ENCODE measurements at places on chromosomes 3 and 15.

GRCh38 chr3:137106612-137107240 lies 148.9 kb downstream of the IL20RB start:
- peak; percentile 6 for DNase-seq

- DNase-seq = no peak
Measured at GRCh38 chr3:187019542-187020072, 89.3 kb downstream of the ST6GAL1 start.

GRCh38 chr3:128995737-128996136 lies 1.9 kb upstream of the CFAP92 start:
- no peak for DNase-seq

DNA sequence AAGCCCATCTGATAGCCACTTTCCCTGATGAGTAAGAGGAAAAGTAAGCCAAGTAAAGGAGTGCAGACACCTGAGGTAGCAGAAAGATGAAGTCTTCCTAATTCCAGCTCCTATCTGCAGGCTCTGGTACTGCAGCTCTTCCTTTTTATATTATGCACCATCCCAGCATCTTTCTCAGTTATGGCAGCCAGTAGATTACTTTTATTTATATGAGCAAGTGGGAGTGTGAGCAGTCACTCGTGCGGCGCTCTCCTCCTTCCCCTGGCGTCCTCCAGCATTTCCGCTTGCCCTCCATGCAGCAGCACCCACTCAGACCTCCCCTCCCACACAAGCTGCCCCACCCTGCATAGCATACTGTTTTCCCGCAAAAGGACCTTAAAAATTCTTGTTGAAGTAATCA lies 465.9 kb upstream of the DPPA4 start:
- no peak for DNase-seq

GRCh38 chr3:100517276-100517675 lies 24.9 kb downstream of the TMEM45A start:
- peak; percentile 23 for DNase-seq

DNA sequence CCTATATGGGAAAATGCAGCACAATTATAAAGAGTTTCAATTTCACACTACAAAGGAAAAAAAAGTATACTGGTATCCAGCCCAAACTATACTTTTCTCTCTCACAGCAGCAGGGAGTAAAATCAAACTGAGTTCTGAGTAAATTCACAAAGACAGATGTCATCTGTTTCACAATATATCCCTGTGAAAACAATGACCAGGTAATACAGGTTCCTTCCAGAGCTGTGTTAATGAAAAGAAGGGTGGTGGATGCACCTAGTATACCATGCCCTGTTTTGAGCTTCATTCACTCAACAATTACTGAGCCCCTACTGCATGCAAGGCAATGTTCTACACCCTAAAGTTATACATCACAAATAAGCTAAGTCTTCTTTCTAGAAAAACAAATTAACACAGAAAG lies 108.5 kb downstream of the TJP1 start:
- DNase-seq = no peak

DNA sequence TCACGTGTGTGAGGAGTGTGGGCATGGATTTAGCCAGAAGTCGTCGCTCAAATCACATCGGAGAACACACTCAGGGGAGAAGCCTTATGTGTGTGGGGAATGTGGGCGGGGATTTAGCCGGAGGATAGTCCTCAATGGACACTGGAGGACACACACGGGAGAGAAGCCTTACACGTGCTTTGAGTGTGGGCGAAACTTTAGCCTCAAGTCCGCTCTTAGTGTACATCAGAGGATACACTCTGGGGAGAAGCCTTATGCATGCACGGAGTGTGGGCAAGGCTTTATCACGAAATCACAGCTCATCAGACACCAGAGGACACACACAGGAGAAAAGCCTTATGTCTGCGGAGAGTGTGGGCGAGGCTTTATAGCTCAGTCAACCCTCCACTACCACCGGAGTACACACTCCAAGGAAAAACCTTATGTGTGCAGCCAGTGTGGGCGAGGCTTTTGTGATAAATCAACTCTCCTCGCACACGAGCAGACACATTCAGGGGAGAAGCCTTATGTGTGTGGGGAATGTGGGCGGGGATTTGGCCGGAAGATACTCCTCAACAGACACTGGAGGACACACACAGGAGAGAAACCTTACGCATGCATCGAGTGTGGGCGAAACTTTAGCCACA lies 28.1 kb downstream of the ZNF589 start:
- DNase-seq = no peak

DNA sequence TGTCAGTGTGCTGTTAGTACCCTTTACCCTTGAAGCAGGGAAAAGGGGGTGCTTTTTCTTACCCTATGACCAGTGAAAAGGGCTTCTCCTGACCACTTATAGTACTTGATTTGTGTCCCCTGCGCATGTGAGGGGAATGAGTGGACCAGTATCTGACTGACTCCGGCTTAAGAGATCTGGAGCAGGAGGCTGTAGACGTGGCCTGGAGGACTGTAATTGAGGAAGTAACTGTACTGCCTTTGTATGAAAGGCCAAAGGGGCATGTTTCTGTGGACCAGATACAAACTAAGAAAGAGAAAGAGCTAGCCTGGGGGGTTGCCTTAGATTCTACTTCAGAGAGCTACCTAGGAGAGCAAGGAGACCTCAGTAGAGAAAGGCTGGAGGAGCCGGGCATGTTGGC lies 89.9 kb upstream of the TBL1XR1 start:
- no peak for DNase-seq

DNA sequence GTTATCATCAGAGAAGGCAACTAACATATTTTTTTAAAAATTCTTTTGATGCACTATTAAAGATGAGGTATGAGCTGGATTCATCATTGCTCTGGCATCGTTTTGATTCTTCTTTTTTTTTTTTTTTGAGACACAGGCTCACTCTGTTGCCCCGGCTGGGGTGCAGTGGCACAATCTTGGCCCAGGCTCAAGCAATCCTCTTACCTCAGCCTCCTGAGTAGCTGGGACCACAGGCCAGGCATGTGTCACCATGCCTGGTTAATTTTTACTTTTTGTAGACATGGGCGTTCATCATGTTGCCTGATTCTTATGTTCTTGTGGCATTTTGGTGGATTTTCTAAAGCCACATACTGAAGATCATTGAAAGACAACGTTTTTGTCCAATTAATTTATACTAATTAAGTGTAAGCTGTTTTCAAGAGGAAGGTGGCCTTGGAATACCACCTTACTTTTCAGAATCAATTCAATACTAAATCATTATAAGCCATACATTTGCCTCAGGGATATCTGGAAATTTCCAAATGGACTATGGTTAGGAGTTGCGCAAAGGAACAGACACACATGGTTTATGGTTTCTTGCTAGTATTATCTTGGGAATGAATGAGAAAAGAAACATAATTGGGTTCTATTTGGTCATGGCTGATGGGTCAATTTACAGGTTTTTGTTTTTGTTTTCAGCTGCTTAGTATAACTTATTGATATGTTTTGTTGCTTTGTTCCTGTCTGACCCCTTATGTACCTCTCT lies 22.8 kb downstream of the SLC28A2 start:
- no peak for DNase-seq

DNA sequence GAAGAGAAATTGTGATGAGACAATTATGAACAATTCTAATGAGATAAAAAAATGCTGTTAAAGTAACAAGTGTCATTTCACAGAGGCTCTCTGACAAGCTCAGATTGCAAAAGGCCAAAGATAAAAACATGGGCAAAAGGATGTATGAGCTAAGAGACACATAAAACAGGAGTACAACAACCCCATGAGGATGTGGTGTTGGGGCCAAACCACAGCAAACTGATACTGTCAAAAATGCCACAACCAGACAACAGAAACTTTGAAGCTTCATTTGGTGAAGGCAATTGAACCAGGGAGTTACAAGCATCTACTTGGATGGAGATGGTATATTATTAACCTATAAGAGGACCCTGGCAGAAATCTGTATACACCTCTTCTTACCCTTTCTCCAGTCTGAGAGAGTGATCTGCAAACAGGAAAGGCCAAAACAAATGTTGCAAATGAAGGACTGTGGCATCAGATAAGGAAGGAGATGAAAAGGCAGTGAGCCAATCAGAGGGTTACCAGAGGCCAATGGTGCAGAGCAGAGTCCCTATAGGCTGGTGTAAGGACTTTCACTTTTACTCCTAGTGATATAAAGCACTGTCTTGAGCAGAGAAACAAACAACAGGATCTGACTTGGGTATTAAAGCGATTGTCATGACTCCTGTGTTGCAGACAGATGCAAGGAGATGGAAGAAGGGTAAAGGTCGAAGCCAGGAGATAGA lies 659.0 kb downstream of the NTRK3 start:
- no peak for DNase-seq

- peak; percentile 67 for DNase-seq
Measured at GRCh38 chr15:101188637-101189408, 63.0 kb downstream of the CHSY1 start.

DNA sequence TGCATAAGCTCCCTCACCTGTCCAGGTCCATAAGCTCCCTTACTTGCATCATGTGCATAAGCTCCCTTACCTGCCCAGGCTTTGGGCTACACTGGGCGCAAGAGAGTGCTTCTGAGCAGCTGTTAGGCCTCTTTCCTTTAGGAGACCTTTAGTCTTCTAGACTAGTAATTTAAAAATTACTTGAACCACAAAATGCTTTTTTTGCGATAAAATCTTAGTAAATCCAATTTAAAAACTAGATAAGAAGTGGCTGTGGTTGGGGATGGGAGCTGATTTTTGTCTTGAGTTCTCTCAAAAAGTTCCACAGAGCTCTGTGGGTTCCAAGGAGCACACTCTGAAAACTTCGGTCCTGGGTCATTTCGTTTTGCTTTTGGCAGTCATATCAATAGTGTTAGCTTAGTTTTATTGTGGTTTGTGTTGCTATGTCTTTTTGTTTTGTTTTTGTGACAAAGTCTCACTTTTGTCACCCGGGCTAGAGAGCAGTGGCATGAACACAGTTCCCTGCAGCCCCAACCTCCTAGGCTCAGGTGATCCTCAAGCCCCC lies 6.7 kb downstream of the CEMIP start:
- no peak for DNase-seq

DNA sequence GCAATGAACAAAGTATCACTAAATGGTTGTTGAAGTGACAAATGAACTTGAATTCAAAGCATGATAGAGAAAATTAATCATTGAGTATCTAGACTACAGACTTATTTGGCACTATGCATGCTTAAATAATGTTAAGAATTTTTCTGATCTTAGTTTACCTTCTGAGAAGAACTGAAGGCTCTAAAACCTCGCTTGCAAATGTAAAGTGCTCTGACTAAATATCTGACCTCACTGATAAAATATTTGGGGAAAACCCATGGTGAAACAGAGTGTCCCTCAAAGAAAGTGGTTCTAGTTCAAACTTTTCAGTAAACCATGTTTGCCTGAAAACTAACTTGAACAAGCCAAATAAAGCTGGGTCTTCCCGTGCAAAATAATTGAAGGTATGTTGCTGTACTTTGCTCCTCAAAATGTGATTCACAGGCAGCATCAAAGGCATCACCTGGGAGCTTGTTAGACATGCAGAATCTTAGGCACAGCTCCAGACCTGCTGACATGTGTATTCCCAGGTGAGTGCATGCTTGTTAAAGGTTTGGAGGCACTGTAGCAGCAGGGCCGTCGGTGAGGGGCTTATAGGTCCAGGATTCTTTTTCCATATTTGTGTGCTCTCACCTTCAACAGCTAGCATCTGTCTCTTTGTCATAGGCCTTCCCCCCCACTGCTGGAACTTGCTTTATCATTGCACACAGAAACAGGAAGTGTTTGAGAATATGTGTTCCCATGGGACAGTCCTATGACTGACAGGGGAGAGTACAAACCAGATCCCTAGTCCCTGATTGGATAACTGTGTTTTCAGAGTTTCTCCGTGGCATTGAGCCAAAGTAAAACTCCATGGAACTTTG lies 524.2 kb upstream of the LMCD1 start:
- no peak for DNase-seq

DNA sequence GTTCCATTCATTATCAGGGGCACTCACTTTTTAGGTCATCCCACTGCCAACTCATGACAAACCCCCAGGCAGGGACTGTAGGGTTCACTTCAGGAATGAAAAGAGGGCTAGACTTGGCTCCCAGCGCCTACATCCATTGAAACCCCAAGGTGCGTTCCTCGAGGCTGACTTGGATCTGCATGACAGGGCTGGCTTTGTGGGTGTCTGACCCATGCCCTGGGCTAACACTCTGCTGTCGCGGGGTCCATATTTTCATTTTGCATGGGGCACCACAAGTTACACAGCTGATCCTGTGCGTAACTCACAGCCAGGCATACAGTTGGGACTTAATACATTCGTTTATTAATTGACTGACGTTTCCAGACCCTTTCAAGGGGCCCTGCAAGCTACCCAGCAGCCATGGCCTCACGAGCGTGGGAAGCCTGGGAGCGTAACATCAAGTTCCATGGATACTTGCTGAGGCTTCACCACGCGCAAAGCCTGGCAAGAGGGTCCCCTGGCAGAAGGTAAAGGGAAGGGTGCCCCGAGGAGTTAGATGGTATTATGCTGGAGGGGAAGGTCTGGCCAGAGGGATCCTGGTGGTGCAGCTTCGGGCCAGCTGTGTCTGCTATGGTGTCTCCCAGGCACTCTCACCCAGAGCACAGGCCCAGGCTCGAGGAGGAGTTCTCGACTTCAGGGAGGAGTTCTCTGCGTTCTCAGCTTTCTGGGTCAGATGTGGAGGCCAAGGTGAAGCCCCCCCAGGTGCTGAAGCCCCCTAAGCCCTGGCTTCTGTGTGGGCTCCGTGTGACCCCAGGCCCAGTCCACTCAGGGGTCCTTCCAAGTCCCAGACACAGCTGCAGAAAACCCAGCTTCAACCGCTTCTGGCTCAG lies 85.4 kb downstream of the ADAMTS17 start:
- DNase-seq = no peak

GRCh38 chr3:126538316-126538715 lies 14.4 kb downstream of the CHST13 start:
- DNase-seq = no peak

- no peak for DNase-seq
Measured at GRCh38 chr3:54322354-54322753, 200.0 kb downstream of the CACNA2D3 start.

- peak; percentile 60 for DNase-seq
Measured at GRCh38 chr3:81592101-81592500, 169.3 kb downstream of the GBE1 start.

- DNase-seq = no peak
Measured at GRCh38 chr3:190695994-190696393, 166.5 kb downstream of the GMNC start.
